ENCODE measurements at places on chromosomes 5 and 9.

- DNase-seq = no peak
Observed at GRCh38 chr9:91783411-91783810, 166.6 kb downstream of the ROR2 start.

GRCh38 chr9:84698323-84698722 lies 28.8 kb downstream of the NTRK2 start:
- DNase-seq = no peak

DNA sequence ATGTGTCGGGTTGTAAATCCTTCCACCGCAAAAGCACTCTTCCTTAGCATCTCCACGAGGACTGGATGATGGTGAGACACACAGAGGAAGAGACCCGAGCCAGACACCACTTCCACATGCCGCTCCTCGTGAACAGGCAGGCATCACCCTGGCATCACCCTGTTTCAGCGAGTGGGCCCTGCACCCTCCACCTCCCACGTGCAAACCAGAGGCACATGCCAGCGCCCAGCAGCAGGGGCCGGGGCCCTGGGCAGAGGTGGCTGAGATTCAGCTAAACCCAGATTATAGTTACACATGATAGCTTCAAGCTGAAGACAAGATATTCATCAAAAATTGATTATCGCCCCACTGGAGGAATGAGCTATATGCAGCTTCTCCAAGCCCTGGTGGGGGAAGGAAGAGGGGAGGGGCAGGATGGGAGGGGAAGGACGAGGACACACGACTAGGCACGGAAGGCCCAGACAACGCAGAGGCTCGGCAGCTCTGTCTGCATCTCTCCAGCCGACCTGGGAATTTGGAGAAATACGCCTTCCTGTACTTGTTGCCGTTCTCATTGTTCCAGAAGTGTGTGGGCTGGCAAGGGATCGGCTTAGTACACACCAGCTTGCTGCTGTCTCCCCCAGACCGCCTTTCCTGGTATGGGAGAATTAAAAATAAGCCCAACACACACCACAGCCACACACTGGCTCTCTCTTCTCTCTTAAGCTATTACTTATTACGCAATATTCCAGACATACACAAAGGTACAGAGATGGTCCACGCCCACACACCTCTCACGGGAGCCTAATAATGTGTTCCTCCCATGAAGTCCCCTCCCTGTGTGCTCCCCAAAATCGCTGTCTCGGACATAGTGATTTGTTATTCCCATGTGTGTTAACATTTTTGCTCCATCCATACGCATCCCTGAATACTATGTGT lies 50.4 kb upstream of the ZNF354A start:
- DNase-seq = no peak

- DNase-seq = no peak
Observed at GRCh38 chr9:113621309-113621791, 157.8 kb downstream of the RGS3 start.

DNA sequence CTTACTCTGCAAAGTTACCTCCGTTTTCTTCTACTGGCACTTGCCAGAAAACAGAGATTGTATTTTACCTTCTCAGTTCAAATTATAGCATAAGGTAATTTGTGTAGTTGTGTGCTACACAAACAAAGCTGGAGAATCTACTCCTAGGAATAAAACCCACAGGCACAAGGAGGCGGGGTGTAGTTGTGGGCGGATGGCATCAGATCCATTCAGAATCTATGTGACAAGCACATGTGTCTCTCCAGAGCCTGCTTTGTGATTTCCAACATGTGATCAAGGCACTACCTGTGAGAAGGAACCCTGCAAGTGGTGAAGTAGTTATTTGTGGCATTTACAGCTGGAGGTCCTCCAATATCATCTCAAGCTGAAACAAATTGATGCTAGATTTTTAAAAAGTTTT lies 39.0 kb downstream of the GAS1 start:
- DNase-seq = no peak

DNA sequence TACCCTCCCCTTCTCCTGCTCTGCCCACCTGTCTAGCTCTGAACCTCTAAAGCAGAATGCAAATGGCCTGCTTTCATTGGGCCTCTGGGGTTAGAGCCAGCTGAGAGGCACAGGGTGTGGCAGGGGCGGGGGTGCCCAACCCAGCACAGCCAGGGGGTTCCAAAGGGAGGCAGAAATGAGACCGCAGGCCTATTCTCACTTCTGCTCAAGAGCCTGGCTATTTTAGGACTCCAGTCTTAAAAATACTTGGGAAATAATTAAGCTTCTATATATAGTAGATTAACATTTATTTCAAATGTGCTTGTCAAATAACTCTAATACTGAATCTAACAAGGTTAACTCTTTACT lies 5.7 kb downstream of the QSOX2 start:
- no peak for DNase-seq

- DNase-seq = no peak
Observed at GRCh38 chr9:77546376-77546950, 101.7 kb downstream of the GNA14 start.
